ENCODE measurements at places on chromosomes 2 and 18.

GRCh38 chr2:242060212-242060835 is 190.8 kb downstream of the RTP5 start:
- no peak for DNase-seq

DNA sequence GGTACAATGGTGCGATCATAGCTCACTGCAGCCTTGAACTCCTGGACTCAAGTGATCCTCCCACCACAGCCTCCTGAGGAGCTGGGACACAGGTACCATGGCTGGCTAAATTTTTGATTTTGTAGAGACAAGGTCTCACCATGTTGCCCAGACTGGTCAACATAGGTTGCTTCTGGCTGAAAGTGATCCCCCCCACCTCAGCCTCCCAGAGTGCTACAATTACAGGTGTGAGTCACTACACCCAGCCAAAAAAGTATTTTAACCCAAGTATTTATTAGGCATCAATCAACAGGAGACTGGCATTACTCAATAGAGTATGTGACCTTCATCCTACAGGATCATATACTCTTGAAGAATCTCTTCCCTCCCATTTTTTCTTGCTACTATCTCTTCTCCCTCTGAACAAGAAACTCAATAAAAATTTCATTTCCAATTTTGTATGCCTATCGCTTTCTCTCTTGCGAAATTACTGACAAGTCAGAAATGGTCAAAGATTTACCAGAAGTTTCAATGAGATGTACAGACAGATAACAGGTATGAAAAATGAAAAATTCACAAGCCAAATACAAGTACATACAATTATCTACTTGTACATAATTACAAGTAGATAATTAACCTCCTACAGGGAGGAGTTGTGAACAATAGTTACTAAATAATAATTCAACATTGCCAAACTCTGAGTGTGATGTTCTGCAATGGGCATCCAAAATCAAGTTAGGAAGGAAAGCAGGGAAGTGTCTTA is 34.9 kb upstream of the CCNT2 start:
- DNase-seq, result no peak

DNA sequence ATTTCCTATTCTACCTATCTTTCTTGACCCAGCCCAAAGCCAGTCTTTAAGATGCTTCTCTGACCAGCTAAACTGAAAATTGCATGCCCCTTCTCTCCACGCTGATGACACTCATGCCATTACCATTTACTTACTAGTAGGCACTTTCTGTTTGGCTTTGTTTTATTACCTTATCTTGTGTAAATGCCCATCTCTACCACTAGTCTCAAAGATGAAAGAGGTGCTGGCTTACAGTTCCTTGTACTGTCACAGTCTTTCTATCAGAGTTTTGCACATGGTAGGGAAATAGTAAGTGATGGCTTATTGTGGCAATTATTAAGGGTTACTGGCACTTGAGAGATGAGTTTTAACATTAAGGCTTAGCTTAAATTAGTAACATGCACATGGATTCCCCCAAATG is 352.1 kb downstream of the RBM43 start:
- no peak for DNase-seq

- no peak for DNase-seq
Measured at GRCh38 chr2:238956676-238957075, 108.8 kb downstream of the TWIST2 start.

DNA sequence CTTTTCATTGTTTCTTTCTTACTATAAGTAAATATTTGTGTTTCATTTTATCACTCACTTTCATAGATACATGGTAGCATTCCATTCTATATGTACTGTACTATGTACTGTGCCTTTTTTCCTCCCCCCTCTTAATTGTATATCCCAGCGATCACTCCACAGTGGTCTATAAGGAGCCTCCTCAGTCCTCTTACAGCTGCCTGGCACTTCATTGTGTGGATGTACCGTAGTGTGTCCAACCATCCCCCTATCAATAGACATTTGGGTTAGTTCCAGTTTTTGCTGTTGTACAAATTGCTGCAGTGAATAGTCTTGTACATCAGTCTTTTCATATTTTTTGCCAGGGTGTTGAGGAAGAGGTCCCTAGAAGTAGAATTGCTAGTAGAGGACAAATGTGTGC is 21.4 kb upstream of the DRC1 start:
- DNase-seq, result no peak

DNA sequence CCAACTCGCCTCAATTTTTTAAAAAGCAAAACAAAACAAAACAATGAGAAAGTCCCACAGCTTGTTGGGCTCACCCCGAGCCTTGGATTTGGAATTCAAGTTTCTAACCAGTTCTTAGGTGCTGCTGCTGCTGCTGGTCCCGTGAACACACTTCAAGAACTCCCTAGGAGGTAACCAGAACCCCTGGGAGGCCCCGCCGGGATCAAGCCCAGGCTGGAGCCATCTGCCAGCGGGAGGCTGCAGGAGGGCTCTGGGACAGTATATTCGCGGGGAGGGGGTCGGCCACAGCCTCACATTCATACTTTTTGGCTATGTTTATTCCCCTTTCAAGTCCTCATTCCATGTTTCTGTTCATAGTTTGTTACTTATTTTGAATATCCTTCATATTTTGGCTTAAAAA is 223.4 kb downstream of the TFCP2L1 start:
- DNase-seq, result no peak

GRCh38 chr2:204177977-204178522 is 241.5 kb downstream of the ICOS start:
- peak; percentile 51 for DNase-seq

DNA sequence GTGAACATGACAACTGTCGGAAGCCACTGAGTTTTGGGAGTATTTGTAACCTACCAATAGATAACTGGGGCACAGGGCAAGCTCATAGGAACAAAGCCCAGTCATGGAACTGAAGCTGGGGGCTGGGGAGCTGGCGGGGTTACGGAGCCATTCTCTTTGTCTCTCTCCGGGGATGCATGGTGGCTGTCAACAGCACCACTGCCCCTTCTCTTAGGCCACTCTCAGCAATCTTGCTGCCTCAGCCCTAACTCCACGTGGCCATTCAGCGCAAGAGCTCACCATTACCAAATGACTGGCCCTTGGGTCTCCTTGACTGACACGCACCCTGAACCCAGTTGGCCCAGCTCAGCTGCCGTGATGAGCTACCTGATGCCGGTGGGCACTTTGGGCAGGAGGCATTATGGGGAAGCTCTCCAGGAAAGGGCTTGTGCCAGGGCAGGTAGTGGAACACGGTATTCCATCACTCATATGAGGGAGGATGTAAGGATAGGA is 33.6 kb upstream of the ODC1 start:
- DNase-seq, result no peak
